HL-60 (cell line): ENCODE measurements at places on chromosomes 2 and 18.

DNA sequence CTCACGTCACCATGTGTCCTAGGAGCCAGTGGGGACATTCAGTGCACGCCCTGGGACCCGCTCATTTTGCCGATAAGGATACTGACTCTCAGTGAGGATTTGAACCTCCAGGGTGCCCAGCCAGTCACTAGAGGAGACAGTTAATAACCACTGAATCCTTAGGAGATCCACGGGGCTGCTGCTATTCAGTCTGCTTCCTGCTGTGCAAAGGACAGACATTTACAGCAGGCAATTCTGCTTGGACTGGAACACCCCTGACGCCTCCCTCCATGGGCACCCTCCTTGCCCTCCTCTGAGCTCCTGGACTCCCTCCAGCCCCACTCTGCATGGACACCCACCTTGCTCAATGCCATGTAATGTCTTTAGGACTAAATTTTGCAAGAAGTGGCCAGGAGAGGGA is 265.5 kb downstream of the EIPR1 start:
- no peak for DNase-seq

DNA sequence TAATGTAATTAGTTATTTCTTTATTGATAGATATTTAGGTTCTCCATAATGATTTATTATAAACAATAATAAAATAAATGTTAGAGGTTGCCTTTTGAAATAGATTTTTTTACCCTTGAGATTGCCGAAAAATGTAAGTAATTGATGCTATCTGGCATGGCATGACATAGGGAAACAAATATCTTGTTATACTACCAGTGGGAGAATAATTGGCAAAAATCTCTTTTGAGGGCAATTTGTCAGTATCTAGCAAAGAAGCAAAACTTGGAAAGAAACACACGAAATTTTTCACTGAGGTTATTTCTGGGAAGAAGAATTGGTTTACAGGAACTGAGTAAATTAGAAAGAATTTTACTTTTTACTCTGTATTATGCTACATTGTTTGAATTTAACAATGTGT is 547.2 kb upstream of the SETBP1 start:
- no peak for DNase-seq

GRCh38 chr18:21257386-21257785 is 15.4 kb downstream of the GREB1L start:
- DNase-seq = no peak

DNA sequence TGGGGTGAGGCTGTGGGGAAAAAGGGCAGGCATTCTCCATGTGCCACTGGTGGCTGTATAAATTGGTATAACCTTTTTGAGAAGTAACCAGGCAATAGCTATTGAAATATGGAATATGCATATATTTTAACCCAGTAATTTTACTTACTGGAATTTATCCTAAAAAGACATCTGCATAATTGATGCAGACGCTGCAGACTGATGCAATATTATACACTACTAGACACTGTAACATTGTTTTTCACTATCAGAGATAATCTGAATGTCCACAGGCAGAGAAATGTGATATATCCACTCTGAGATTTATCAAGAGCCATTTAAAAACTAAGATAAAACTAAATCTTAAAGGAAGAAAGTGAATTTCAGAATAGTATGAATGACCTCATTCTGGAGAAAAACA is 14.7 kb downstream of the THOC1 start:
- no peak for DNase-seq

- no peak for DNase-seq
Measured at GRCh38 chr18:65788373-65788772, 37.6 kb downstream of the CDH7 start.

DNA sequence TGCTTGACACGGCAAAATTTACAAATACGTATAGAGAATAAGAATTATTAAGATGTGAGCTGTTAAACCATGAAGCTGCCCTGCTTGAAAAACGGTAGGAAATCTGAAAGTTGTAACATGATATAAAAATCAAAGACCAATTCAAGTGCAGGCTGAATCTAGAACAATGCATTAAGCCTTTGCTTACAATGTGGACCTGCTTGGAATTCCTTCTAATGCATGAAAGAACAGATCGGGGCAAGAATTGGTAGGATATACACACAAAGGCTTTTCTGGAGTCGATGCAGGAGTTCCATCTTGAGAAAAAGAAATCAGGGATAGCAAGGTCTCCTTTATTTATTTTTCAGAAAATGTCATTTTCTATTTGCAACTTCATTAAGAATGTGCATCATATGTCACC is 136.8 kb downstream of the DLGAP1 start:
- no peak for DNase-seq

GRCh38 chr18:46224181-46224775 is 120.1 kb downstream of the HAUS1 start:
- DNase-seq = no peak

GRCh38 chr18:79622004-79622403 is 57.6 kb upstream of the CTDP1 start:
- DNase-seq = no peak

DNA sequence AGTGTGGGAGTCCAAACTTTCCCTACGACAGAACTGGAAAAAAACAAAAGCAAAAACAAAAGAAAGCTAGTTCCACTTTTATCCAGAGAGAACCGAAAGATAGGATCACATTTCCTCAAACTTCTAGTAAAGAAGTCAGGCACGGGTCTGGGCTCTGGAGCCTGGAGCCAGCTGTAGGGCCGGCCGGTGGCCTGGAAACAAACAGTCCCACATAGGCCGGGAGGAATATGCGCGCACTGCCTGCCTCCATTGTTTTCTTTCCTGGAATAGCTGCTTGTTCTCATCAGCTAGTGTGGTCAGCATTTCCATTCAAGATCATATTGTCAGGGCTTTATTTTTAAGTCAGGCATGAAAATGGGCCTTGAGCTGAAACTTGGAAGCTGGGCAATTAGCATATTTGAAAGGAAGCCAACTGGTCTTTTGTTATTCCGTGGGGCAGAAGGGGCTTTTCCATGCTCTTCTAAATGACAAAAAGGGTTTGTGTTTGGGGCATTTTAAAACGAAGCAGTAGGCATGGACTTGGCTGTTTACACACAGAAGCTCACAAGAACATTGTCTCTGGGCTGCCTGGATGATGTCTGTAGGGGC is 58.7 kb upstream of the RFX8 start:
- no peak for DNase-seq

- no peak for DNase-seq
Measured at GRCh38 chr18:42157878-42158277, 202.8 kb downstream of the PIK3C3 start.

DNA sequence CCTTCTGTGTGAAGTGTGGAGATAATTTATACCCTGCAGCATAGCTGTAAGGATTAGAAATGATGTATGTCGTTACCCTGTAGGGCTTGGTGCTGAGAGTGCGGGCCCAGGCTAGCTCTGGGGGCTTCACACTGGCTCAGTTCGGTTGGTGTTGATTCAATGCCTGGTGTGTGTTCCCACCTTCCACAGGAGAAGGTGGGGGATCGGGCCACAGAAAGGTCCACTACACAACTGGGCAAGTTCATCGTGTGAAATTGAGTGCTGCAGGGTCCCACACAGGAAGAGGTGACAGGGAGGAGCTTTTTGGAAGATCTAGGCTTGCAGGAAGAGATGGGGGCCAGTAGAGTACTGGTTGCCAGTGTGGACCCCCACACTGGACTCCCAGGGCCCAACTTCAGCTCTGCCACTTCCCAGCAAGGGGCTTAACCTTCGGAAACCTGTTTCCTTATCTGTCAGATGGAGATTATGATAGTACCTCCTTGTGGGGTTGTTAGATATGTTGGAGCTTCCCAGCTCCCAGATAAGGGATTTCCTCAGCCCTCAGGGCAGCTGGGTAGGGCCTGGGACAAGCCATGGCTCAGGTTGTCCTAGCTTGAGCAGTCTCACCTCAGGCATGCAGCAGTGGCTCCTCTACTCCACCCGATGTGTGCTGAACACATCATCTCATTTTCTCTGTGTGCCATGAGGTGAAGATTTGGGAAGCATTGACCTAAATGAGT is 71.5 kb downstream of the TMEM247 start:
- no peak for DNase-seq
